Endothelial cell of umbilical vein (primary cell): ENCODE measurements at places on chromosomes 2 and 18. TPM values are rescaled to one million over a fixed set of nuclear protein-coding genes. Genes with fewer than 3 reads are reported as not detected.

The PLB1 gene
- total RNA-seq = 0.80 and 1.1 TPM in 2 replicates

The PRSS56 gene
- total RNA-seq = not detected in 2 replicates

The CHRNG gene
- total RNA-seq = not detected in 2 replicates

The RAB6C gene
- total RNA-seq = not detected in 2 replicates

The CKAP2L gene
- 25.2 and 30.7 TPM in 2 replicates for total RNA-seq

The KLHL41 gene
- 0.21 and 0.73 TPM in 2 replicates for total RNA-seq

The RAB12 gene
- total RNA-seq = 42.0 and 45.4 TPM in 2 replicates

The STPG4 gene
- total RNA-seq = 0.21 and 0.53 TPM in 2 replicates

The CGREF1 gene
- total RNA-seq = 4.0 and 5.8 TPM in 2 replicates

The SNORC gene
- 2.6 and 4.0 TPM in 2 replicates for total RNA-seq

The IMPACT gene
- 28.4 and 28.6 TPM in 2 replicates for total RNA-seq

The LIMS1 gene
- total RNA-seq = 153 and 166 TPM in 2 replicates

The SLC5A7 gene
- total RNA-seq = not detected in 2 replicates

The KIAA2012 gene
- total RNA-seq = not detected in 2 replicates

The DSG4 gene
- total RNA-seq = not detected in 2 replicates

The CHCHD5 gene
- 22.2 and 23.6 TPM in 2 replicates for total RNA-seq

The EHD3 gene
- total RNA-seq = 10.7 and 12.1 TPM in 2 replicates

The MYO1B gene
- 51.1 and 55.4 TPM in 2 replicates for total RNA-seq

The GAREM2 gene
- total RNA-seq = 3.1 and 4.5 TPM in 2 replicates

The SMYD1 gene
- not detected in 2 replicates for total RNA-seq

The SLC4A3 gene
- total RNA-seq = 0.21 and 0.35 TPM in 2 replicates

The PAX3 gene
- total RNA-seq = not detected in 2 replicates

The NT5DC4 gene
- not detected in 2 replicates for total RNA-seq

The VAMP5 gene
- total RNA-seq = 164 and 186 TPM in 2 replicates

The PPP3R1 gene
- total RNA-seq = 61.9 and 62.2 TPM in 2 replicates

The TUBB8B gene
- 1.1 TPM in 1 of 2 replicates, not detected in the other for total RNA-seq

The ANO7 gene
- total RNA-seq = 2.5 and 2.8 TPM in 2 replicates

The GCG gene
- total RNA-seq = not detected in 2 replicates

The SIX3 gene
- total RNA-seq = not detected in 2 replicates

The BMPR2 gene
- total RNA-seq = 113 and 115 TPM in 2 replicates

The OSBPL6 gene
- total RNA-seq = 2.3 TPM in 2 replicates

The IKZF2 gene
- total RNA-seq = 0.46 and 0.72 TPM in 2 replicates

The ARHGAP28 gene
- total RNA-seq = 21.0 and 23.4 TPM in 2 replicates

The CAPN13 gene
- not detected in 2 replicates for total RNA-seq

The UGT1A3 gene
- not detected in 2 replicates for total RNA-seq

The FOXI3 gene
- not detected in 2 replicates for total RNA-seq

The DNAJC5G gene
- 0.16 and 0.77 TPM in 2 replicates for total RNA-seq

The FSHR gene
- total RNA-seq = not detected in 2 replicates

The CCDC150 gene
- total RNA-seq = 18.1 and 19.9 TPM in 2 replicates

The FAM124B gene
- 81.4 and 82.0 TPM in 2 replicates for total RNA-seq

The AQP12B gene
- total RNA-seq = not detected in 2 replicates
